ENCODE measurements at places on chromosomes 7 and 10. TPM values are rescaled to one million over a fixed set of nuclear protein-coding genes. Genes with fewer than 3 reads are reported as not detected.

FAM171A1 gene
- 4.5 TPM for polyA plus RNA-seq

IL15RA gene
- polyA plus RNA-seq, result 2.5 TPM

GATA3 gene
- 0.31 TPM for polyA plus RNA-seq

PTF1A gene
- polyA plus RNA-seq, result not detected

FAM237B gene
- polyA plus RNA-seq, result not detected

ARL5B gene
- 2.5 TPM for polyA plus RNA-seq

FOXI2 gene
- polyA plus RNA-seq, result 0.45 TPM

TMEM130 gene
- not detected for polyA plus RNA-seq

PRLHR gene
- polyA plus RNA-seq, result not detected

ABCB4 gene
- 0.33 TPM for polyA plus RNA-seq

AKR1C4 gene
- polyA plus RNA-seq, result not detected

PSMA2 gene
- polyA plus RNA-seq, result 36.2 TPM

AZGP1 gene
- polyA plus RNA-seq, result 2.0 TPM

MMD2 gene
- not detected for polyA plus RNA-seq

HMX2 gene
- polyA plus RNA-seq, result 0.08 TPM

PIP gene
- polyA plus RNA-seq, result not detected

ACHE gene
- 1.4 TPM for polyA plus RNA-seq

SMO gene
- polyA plus RNA-seq, result 10.8 TPM

SPDYE2B gene
- polyA plus RNA-seq, result not detected

IGF2BP3 gene
- 3.5 TPM for polyA plus RNA-seq

NODAL gene
- polyA plus RNA-seq, result 0.20 TPM

NRP1 gene
- polyA plus RNA-seq, result 4.6 TPM

LRIT1 gene
- not detected for polyA plus RNA-seq

TAS2R3 gene
- 0.10 TPM for polyA plus RNA-seq

PSPH gene
- polyA plus RNA-seq, result 8.6 TPM

IQUB gene
- polyA plus RNA-seq, result 0.05 TPM

Measured in esophagus (tissue), 2 donors.